ENCODE measurements at places on chromosomes 1 and 21. TPM values are rescaled to one million over a fixed set of nuclear protein-coding genes. Genes with fewer than 3 reads are reported as not detected.

Gene PLA2G4A
- 1.1 TPM for total RNA-seq

Gene SLC44A3
- not detected for total RNA-seq

Gene LRRC39
- 0.13 TPM for total RNA-seq

Gene TIE1
- total RNA-seq: 3.9 TPM

Gene IFI6
- 70.3 TPM for total RNA-seq

Gene FH
- 75.6 TPM for total RNA-seq

Gene PSMA5
- 166 TPM for total RNA-seq

Gene FAM78B
- total RNA-seq: 2.9 TPM

Gene KLHL12
- total RNA-seq: 28.5 TPM

DNA sequence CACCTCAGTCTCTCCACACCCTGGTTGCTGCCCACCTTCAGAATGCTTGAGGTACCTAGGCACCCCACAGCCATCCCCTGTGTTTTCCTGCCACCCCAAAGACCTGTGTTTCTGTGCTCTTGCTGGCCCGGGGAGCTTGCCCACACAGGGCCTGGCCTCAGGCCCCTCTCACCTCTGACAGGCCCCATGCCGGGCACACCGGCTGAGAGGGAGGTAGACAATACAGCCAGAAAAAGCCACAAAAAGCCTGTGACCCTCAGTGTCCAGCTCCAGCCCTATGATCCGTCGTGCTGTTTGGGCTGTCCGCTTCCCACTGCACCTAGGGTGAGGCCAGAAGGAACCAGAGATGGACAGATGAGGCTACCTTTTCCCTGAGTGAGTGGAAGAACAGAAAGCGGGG lies 11.4 kb downstream of the SEMA6C start:
- H3K36me3 ChIP-seq: no peaks in the 10 kb centered on the region
- H3K4me1 ChIP-seq: peaks cover 8% of the 10 kb centered on the region
- H3K27ac ChIP-seq: no peak overlapping the region
- no peak for DNase-seq
- no peak overlapping the region for H3K4me3 ChIP-seq
- no peaks in the 10 kb centered on the region for H3K27me3 ChIP-seq

- H3K27me3 ChIP-seq: no peaks in the 10 kb centered on the region
- peaks cover 1% of the 10 kb centered on the region for H3K36me3 ChIP-seq
- no peak overlapping the region for H3K27ac ChIP-seq
These were observed 11.4 kb upstream of the ASCL5 start for GRCh38 chr1:201138311-201138840.

GRCh38 chr1:151775894-151776664 lies 12.8 kb upstream of the MRPL9 start:
- no peak for DNase-seq
- no peak overlapping the region for H3K4me3 ChIP-seq
- no peak overlapping the region for H3K27ac ChIP-seq
- no peaks in the 10 kb centered on the region for H3K36me3 ChIP-seq
- no peaks in the 10 kb centered on the region for H3K4me1 ChIP-seq

DNA sequence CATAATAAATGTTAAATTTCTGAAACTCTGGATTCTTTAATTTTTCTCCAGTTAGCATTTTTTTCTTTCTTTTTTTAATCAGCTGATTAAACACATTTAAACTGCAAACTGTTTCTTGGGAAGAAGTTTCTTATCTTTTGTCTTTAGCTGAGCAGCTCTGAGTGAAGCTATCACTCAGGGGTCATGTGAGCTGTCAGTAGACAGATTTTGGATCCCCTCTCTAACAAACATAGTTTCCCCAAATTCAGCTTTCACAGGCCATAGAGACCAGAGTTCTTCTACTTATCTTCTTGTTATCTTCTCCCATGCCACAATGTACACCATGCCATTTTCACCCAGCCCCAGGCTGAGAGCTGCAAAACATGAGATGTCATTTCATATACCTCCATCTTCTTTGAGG lies 148.9 kb downstream of the CDC42BPA start:
- H3K27ac ChIP-seq: no peak overlapping the region
- no peaks in the 10 kb centered on the region for H3K36me3 ChIP-seq
- H3K4me3 ChIP-seq: no peak overlapping the region
- no peak for DNase-seq
- no peaks in the 10 kb centered on the region for H3K27me3 ChIP-seq

DNA sequence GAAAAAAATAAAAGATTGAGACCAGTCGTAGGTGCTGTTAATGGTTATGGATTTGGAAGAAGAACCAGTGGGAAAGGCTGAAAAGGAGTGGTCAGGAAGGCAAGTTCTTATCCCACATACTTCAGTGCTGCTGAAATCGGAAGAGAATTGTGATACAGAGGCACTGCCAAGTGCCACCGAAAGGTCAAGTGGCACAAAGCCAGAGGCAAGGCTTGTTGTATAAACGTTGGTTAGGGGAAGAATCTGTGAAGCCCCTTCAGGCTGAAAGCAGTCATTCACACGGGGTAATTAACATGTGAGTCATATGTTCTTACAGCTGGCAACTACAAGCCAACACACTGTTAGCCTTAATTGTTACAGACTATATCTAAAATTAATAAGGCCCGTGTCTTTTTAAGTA lies 48.8 kb downstream of the ZBTB40 start:
- H3K4me3 ChIP-seq: no peak overlapping the region
- peaks cover 3% of the 10 kb centered on the region for H3K36me3 ChIP-seq
- no peaks in the 10 kb centered on the region for H3K4me1 ChIP-seq
- no peak for DNase-seq

GRCh38 chr1:228165372-228166169 lies at the start of gene IBA57:
Gene IBA57 (plus strand): TSS chr1:228165804. CDS start chr1:228165817, 13 bp downstream.
- peaks cover 7% of the 10 kb centered on the region for H3K4me1 ChIP-seq
- peak within 1 kb of the TSS; percentile 95 for H3K4me3 ChIP-seq
- no peaks in the 10 kb centered on the region for H3K27me3 ChIP-seq

DNA sequence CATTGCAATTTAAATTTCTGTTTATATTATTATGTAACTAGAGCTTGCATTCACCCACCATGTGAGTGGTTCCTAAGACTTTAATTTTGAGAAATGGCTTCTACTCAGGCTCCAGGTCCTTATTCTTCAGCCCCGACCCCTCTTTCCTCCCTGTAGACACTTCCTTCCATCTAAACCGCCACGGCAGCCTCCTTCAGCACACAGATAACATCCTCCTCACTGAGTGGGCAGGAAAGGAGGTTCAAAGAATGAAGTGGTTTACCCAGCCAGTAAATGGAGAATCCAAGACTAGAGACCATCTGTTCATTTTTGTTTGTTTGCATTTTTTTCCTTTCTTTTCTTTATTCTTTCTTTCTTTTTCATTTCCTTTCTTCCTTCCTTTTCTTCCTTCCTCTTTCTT lies 37.1 kb upstream of the SOD1 start:
- DNase-seq: no peak
- H3K4me1 ChIP-seq: no peaks in the 10 kb centered on the region
- H3K36me3 ChIP-seq: no peaks in the 10 kb centered on the region
- no peak overlapping the region for H3K27ac ChIP-seq
- no peak overlapping the region for H3K4me3 ChIP-seq
- no peaks in the 10 kb centered on the region for H3K27me3 ChIP-seq

DNA sequence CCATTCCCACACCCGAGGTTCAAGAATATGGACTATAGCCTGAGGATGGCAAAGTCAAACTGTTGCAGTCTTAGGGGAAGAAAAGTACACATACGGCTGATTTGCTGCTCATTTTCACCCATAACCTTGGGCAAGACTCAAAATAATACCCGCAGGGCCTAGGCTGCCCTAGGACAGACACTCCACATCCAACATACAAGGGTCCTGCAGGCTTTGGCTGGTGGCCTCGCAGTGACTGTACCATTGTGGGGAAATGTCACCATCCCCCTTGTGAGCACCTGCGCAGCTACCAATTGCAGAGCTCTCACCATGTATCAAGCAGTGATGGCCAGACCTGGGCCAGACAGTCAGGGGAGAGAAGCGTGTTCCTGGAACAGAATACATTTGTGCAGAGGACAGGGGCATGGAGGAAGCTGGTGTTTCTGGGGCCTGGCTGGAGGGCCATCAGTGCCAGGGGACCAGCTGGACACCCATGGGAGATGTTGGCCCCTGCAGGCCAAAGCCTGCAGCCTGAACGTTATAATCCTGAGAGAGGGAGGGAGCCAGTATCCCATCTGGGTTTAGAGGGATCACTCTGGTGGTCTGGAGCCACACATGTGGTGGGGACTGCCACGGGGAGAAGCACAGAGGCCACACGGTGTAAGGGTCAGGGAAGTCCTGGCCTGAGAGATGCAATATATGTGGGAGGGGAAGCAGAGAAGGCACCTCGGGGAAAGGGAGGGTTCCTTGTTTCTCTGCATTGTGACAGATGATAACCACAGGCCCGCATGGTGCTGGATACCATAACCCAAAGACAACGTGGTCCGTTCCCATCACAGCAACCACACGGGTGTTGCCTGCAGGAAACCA lies 101.2 kb downstream of the GLIS1 start:
- no peaks in the 10 kb centered on the region for H3K36me3 ChIP-seq
- no peak overlapping the region for H3K27ac ChIP-seq
- DNase-seq: no peak
- no peak overlapping the region for H3K4me3 ChIP-seq
- no peaks in the 10 kb centered on the region for H3K4me1 ChIP-seq

GRCh38 chr1:5111581-5111980 lies 457.2 kb downstream of the AJAP1 start:
- H3K27me3 ChIP-seq: no peaks in the 10 kb centered on the region
- no peak overlapping the region for H3K4me3 ChIP-seq
- no peaks in the 10 kb centered on the region for H3K36me3 ChIP-seq
- no peaks in the 10 kb centered on the region for H3K4me1 ChIP-seq

DNA sequence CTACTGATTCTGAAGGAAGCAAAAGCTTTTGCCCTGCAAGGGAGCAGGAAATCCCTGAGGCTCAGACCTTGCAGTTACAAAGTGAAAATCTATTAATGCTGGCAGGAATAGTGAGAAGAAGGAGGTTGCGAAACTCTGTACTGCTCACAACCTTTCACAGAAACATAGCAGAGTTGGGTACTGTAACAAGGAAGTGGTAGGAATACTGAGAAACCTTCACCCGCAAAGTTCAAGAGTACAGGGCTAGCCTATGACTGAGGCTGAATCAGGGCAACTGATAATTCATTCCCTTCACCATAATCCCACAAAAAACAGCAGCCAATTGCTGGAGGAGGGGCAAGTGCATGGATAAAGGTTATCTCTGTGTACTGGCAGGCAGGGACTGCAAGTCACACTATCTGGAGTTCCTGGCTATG lies 23.9 kb upstream of the KCTD3 start:
- peaks cover 4% of the 10 kb centered on the region for H3K4me1 ChIP-seq
- H3K27ac ChIP-seq: no peak overlapping the region
- no peaks in the 10 kb centered on the region for H3K27me3 ChIP-seq
- peak; percentile 23 for DNase-seq

GRCh38 chr1:116067566-116067890 lies 43.7 kb upstream of the MAB21L3 start:
- DNase-seq: no peak
- no peak overlapping the region for H3K27ac ChIP-seq
- H3K4me3 ChIP-seq: no peak overlapping the region
- no peaks in the 10 kb centered on the region for H3K36me3 ChIP-seq
- H3K27me3 ChIP-seq: no peaks in the 10 kb centered on the region

DNA sequence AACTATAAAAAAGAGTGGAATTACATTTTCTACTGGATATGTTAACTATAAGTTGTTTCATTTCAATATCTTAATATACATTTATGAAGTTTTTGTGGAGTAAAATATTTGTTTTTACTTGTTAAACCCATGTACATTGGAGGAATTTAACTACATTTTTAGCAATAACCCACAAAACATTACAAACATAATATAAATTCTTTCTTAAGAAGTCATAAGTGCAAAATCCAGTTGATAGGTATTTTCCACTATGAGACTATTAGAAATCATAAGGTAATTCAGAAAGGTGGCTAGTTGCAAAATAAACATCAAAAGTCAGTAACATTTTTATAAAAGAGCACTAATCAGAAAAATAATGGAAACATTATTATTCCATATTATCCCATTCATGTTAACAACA lies 73.9 kb upstream of the RRP15 start:
- no peaks in the 10 kb centered on the region for H3K27me3 ChIP-seq
- no peak overlapping the region for H3K27ac ChIP-seq
- H3K36me3 ChIP-seq: no peaks in the 10 kb centered on the region
- H3K4me1 ChIP-seq: no peaks in the 10 kb centered on the region
- H3K4me3 ChIP-seq: no peak overlapping the region

DNA sequence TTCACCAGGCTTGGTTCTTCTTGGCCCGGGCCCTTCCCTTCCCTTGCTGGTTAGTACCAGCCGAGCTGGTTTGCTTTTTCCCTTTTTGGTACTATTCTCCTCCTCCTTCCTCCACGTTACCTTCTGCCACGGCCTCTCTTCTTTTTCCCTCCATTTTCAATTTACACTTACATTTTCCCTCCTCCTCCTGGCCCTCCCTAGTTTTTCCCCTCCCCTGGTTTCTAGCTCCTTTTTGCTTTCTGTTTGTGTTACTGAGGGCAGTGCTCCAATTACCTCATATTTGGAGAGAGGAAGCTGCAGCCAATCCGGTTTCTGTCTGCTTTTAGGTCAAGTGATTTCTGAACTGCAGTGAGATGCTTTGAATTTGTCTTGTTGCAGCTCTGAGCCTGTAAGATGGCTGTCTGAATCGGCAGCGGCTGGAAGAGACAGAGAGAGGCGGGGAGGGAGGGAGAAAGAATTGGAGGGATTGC lies 63.7 kb downstream of the MACF1 start:
- H3K27ac ChIP-seq: peak overlapping the region; percentile 81
- H3K36me3 ChIP-seq: peaks cover 15% of the 10 kb centered on the region
- H3K4me3 ChIP-seq: peak overlapping the region; percentile 57

GRCh38 chr1:190140644-190141043 lies 337.0 kb downstream of the BRINP3 start:
- no peaks in the 10 kb centered on the region for H3K27me3 ChIP-seq
- no peaks in the 10 kb centered on the region for H3K36me3 ChIP-seq
- no peak for DNase-seq
- H3K4me1 ChIP-seq: no peaks in the 10 kb centered on the region

DNA sequence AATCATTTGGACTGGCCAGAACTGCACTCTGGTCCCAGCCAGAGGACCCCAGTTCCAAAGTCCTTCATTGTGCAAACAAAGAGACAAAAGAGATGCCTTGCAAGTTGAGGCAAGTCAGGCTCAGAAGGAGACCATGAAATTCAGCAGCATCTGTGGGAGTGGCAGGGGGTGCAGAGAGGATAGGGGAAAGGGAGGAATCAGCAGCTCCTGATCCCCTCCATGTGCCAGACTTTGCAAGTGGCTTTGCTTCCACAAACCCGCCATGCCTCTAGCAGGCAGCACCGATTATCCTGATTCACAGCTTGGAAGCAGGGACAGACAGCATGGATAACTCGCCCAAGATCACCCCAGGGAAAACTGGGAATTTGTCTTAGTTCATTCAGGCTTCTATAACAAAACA lies 2.1 kb upstream of the CAPN9 start:
- H3K27me3 ChIP-seq: no peaks in the 10 kb centered on the region
- H3K4me1 ChIP-seq: no peaks in the 10 kb centered on the region
- H3K36me3 ChIP-seq: no peaks in the 10 kb centered on the region

Data from GM12878 (cell line).